ENCODE measurements at places on chromosomes 5 and 9.

- DNase-seq = no peak
Observed at GRCh38 chr5:566636-567309, 42.5 kb upstream of the SLC9A3 start.

GRCh38 chr9:26673261-26673660, 219.3 kb downstream of the CAAP1 start:
- no peak for DNase-seq

DNA sequence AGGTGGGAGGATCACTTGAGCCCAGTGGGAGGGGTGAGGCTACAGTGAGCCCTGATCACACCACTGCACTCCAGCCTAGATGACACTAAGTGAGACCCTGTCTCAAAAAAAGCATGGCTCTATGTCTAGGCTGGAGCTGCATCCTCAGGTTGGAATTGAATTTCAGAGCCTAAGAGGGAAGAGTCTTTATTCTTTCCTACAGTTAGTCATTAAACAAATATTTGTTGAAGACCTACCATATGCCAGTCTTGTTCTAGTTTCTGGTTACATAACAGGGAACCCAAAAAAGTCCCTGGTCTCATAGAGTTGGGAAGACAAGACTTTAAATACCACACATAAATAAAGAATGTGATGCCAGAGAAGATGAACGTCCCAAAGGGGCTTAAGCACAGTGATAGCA, 6.9 kb upstream of the GRPEL2 start:
- DNase-seq = no peak

DNA sequence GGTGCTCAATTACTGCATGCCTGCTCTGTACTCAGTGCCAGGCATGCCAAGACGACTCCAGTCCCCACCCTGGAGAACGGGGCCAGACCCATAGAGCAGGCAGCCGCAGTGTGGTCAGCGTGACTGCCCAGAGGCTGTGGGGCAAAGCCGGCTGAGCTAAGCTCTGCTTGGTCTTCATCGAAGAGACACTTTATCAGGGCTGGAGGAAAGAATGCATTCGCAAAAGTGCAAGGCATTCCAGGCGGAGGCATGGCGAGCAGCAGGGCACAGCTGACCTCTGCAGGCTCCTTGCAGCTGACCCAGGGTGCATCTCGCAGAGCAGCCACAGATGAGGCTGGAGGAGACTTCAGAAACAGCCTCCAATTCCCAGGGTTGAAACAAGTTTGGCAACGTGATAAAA, 13.6 kb downstream of the MED27 start:
- DNase-seq = no peak

GRCh38 chr9:13063880-13064459, 215.5 kb downstream of the MPDZ start:
- DNase-seq = no peak

- DNase-seq = no peak
Observed at GRCh38 chr5:21573416-21574314, 1279.5 kb downstream of the CDH12 start.

- no peak for DNase-seq
Observed at GRCh38 chr5:133639850-133640528, 27.6 kb upstream of the FSTL4 start.

DNA sequence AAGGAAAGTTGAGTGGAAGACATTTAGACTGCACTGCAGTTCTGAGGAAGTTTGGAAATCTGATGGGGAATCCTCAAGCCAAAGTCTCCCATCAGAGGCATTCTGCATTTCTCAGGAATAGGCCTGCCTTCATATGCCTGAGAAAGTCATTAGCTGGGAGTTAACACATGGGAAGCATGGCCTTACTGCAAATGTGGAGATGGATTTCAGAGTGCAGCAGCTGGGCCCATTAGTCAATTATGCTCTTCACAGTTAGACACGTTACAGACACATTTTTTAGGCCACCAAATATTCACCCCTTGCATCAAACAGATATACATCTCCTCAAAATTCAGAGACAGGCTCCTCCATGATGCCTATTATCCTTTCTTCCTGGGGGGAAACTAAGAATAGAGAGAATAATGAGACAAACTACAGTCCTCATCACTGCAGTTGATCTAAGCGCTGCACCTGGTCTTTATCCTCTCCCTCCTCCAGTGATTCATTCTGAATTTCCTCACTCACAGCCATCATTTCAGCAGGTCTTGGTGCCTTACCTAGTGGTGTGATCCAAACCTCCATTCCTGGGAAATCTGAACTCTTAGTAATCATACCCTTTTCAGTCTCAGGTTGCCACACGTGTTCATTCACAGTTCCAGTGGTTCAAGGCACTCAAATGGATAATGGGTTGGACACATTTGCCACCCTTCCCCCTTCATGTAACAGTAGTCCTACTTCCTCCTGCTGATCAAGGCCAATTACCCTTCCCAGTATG, 47.9 kb upstream of the PPP2CA start:
- DNase-seq = no peak

GRCh38 chr5:12413585-12413984, 509.3 kb upstream of the CTNND2 start:
- no peak for DNase-seq

Measured in stimulated activated naive CD4-positive, alpha-beta T cell treated with Interleukin-2 at 50 U/mL for 16 hours (primary cell).